Esophagus squamous epithelium (tissue), 5 donors: ENCODE measurements at places on chromosomes 12 and 14.

DNA sequence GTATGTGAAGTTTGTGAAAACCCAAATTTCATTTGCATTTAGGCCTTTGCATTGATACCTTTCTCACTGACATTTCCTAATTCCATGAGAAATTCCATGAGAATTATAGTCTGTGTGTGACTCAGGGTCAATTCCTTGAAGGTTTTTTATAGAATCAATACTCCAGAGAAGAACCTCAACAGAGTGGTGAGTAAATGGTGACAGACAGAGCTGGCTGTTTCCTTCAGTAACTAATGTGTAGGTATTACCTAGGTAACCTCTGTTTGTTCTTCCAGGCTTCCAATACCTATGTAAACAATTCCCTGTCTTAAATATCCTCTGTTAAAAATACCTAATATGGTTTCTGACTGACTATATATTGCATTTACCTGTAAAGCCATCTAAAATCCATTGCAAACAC, 117.0 kb downstream of the TTC8 start:
- DNase-seq: no peak

GRCh38 chr14:92658684-92659083, 89.7 kb downstream of the LGMN start:
- no peak for DNase-seq

GRCh38 chr14:42921901-42922300, 1315.2 kb downstream of the LRFN5 start:
- DNase-seq: no peak

DNA sequence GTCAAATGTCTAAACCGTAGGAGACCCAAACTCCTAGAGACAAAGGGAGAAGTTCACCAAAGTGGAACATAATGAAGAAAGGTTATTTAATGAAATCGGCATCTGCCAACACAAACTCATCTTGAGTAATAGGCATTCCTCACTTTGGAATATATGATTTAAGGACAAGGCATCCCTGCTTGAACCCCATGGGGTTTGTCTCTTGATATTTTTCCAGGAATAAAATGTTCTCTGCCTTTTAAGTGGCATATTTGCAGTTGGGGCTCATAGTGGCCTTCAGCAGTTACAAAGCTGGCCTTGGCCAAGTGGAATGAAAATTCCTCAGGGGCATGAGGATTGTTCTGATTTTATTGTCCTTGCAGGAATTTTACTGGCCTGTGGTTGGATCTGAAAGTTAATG, 7.1 kb downstream of the POP5 start:
- no peak for DNase-seq

- no peak for DNase-seq
Observed at GRCh38 chr14:62626416-62626815, 418.8 kb downstream of the KCNH5 start.

DNA sequence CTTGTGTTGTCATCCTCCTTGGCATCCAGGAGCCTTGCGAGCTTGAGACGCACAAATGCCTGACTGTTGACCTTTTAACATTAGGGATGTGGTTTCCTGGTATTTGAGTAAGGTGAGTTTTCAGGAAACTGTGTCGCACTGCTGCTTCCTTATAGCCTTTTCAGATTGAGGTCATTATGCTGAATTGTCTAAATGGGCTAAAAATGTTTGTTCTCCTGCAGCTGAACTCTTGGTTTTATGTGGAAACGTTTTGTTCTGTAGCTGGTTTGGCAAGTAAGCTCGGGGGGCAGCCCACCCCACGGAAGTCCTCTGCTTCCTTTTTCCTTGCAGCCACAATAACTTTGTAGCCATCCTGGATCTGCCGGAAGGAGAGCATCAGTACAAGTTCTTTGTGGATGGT, 5.7 kb downstream of the PRKAB1 start:
- no peak for DNase-seq

DNA sequence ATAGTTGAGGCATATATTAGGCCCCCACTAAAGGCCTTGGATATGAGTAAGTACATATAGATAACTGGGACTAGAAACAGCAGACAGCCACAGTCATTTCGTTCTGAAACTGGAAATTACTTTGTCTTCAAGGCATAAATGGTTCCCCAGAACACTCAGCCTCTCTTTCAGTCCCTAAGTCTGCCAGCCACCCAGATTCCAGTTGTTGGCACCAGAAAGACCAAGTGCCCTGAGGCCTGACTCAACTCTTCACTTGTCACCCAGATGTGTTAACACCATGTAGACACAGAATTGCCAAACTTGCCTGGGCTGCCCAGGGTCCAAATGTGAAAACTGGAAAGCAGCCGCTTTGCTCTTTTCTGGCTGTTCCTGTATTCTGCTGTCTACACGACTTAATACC, 3.0 kb upstream of the LGALS3 start:
- DNase-seq: no peak

DNA sequence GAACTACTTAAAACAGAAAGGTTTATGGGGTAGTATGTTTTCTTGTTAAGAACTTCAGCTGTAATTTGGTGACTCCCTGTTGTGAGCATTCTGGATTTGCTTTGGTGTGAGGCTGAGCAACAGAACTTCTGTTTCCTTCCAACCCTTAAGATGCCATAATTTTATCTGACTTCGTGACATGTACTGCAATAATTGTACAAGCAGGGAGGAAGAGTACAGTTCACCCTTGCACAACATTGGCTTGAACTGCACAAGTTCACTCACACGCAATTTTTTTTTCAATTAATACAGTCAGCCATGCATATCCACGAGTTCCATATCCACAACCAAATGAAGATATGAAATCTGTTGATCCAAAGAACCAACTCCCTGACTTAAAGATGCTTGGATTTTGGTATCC, 42.9 kb upstream of the ANKS1B start:
- DNase-seq: no peak

GRCh38 chr12:41521872-41522379, 333.8 kb downstream of the PDZRN4 start:
- no peak for DNase-seq

- DNase-seq: no peak
Observed at GRCh38 chr12:103801709-103802585, 39.1 kb downstream of the NT5DC3 start.

GRCh38 chr12:5792343-5792742, 152.7 kb downstream of the ANO2 start:
- no peak for DNase-seq

DNA sequence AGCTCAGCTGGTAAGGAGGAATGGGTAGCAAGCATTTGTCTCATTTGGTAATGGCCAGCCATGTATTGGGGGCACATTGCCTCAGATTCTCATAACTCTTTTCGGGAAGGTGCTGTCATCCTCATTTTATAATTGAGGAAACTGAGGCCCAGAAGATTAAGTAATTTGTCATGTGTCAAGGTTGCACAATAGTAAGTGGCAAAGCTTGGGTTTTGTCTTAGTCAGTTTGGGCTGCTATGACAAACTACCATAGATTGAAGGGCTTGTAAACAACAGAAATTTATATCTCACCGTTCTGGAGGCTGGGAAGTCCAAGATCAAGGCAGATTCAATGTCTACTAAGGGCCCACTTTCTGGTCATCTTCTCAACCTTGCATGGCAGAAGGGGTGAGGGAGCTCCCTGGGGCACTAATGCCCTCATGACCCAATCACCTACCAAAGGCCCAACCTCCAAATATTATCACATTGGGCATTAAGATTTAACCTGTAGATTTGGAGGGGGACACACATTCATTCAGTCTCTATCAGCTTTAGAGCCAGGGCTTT, 99.6 kb downstream of the SRGAP1 start:
- no peak for DNase-seq

DNA sequence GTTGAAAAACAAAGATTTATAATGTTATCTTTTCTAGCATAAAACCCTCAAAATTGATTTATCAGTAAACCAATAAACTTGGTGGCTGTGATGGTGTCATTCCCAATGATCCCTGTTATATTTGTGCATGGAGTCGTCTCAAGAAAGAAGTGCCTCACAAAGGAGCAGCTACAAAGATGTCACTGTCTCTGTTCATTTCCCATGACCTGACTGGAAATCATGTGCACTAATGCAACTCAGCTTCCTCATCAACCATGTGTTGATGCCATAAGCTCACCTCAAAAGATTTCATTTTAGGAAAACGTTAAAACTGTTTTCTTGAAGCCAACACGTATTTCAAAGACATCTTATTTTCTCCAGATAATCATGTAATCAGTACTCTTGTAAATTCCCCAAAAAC, 28.8 kb downstream of the CLEC1A start:
- no peak for DNase-seq
